ENCODE measurements at places on chromosomes 13 and 19.

DNA sequence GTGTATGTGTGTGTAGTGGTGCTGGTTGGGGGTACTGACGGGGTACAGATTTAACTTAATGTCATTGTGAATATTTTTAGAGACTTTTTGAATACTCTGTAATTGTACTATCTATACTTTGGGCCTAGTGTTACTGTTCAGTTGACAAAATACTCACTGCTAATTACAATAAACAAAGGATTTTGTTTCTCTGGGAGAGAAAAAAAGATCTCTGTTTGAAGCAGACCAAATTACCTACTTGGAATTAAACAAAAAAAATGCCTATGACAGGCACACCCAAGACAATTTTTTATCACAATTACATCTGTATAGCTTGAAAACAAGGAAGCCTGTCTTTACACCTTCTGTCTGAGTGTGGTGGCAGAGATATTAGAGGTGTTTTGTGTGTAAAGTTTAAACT is 45.1 kb downstream of the OLFM4 start:
- DNase-seq = no peak

- DNase-seq = no peak
These were observed 8.6 kb downstream of the POLD1 start for GRCh38 chr19:50392759-50393158.

DNA sequence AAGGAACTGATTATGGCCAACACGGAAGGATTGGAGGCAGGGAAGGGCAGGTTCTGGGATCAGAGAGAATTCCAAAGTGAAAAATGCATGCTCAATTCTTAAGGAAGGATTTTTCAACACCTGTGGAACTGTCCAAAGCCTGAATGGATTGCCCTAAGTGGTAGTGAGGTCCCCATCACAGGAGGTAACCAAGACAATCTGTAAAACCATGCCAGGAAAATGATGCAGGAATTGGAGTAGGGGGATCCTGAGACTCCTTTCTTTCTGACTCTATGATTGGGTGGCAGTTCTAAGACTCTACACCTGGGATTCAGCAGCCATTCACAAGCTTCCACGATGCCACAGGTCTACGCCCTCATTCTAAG is 56.5 kb upstream of the ZNRF4 start:
- DNase-seq = no peak

- peak; percentile 45 for DNase-seq
These were observed 36.4 kb upstream of the NANOS3 start for GRCh38 chr19:13840305-13841085.

- peak; percentile 33 for DNase-seq
These were observed 211.8 kb upstream of the SLITRK5 start for GRCh38 chr13:87459419-87459818.
